ENCODE measurements at places on chromosomes 5 and 9.
A peak's percentile ranks its signal among the peaks of the same experiment; 100 is the strongest.

DNA sequence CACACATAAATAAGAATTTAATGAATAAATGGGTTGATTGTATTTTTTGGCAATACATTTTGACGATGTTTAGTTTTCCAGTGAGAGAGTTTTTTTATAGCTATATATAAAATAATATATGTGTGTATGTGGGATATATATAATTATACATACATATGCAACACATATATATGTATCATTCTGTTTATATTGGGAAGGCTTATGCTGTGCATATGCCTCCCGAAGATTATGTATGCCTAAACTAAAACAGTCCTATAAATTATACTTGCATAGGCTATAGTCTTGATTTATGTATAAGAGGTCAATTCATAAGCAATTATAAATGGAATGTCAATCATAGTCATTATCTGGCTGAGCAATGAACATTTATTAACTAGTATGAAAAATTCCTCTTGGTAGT, 151.3 kb upstream of the HMHB1 start:
- DNase-seq, result no peak

GRCh38 chr9:23005156-23005555, 558.5 kb downstream of the DMRTA1 start:
- peak; percentile 37 for DNase-seq

GRCh38 chr5:135213466-135214239, 179.6 kb upstream of the PITX1 start:
- no peak for DNase-seq

DNA sequence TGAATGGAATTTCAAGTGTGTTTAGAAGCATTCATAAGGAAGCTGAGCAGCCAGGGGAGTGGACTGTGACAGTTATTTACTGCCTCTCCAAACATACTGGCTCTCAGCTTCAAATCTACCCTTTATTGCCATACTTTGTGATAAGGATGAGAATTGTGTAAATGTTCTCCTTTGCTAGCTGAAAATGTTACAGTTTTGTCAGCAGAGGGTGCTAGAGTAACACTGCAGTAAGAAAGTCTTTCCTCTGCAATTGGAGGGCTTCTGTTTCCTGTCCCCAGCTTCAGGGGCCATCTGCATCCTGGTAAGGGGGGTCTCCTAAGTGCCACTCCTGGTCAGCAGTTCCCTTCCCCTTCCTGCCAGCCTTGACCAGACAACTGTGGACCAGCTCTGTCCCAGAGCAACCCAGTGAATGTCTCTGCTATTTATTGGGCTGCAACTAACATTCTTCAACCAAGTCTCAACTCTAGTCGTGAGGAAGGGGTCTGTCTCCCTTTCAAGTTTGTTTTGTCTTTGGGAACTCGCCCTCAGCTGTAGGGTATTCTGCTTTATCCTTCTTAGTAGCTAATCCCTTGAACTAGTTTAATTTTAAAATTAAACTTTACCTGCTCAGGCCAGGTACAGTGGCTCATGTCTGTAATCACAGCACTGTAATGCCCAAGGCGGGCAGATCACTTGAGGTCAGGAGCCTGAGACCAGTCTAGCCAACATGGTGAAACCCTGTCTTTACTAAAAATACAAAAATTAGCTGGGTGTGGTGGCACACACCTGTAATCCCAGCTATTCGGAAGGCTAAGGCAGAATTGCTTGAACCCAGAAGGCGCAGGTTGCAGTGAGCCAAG, 45.3 kb downstream of the RAPGEF6 start:
- peak; percentile 11 for DNase-seq

GRCh38 chr5:86929123-86929766, 311.5 kb downstream of the COX7C start:
- DNase-seq, result no peak

- no peak for DNase-seq
Observed at GRCh38 chr5:96259151-96259772, 173.8 kb downstream of the PCSK1 start.

DNA sequence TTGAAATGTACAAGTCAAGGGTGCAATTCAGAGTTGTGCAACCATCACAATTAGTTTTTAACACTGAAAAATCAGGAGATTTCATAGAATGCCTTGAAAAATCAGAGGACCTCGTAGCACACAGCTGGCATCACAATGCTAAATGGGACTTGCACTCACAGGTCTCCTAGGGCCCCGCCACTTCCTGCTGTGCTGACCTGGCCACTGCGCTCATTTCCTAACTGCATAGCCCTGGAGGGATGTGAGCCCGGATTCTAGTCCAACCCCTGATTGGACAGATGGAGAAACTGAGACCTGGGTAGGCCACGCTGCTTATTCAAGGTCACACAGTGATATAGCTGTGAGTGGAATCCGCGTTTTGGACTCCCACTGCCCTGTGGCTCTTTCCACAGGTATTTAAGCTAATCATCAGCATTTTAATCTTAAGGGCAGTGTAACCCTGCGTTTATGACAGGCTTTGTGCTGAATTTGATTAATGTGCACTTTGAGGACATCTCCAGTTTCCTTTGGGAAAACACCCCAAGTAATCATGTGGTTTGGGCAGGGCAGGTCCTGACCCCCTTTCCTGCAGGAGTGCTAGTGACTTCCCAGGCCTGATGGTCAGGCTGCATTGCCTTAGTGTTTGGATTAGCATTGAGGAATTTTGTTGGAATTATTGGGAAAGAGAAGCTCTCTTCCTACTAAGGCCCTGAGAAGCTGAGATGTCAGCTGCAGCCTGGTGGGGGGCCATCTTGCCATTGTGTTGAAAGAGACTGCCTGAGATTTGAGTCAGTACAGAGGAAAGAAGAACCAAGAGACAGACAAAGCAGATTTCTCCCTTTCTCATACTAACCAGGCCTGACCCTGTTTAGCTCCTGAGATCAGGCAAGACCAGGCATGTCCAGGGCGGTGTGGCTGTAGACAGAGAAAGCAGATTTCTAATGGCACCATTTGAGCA, 36.2 kb downstream of the STC2 start:
- DNase-seq, result no peak

DNA sequence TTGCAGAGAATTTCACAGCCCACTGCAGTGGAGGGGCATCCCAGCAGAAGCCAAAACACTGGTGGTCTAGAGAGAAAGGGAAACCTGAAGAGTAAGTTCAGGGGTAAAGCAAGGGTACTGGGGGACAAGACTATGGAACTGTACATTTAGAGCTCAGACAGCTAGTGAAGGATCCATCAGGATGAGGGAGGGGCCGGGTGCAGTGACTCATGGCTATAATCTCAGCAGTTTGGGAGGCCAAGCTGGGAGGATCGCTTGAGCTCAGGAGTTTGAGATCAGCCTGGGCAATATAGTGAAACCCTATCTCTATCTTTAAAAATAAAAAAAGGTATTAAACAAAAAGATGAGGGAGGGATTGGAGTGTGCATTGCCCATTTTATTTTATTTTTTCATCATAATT, 7.8 kb upstream of the ANKH start:
- no peak for DNase-seq

GRCh38 chr5:15573590-15573989, 73.6 kb downstream of the FBXL7 start:
- DNase-seq, result no peak

DNA sequence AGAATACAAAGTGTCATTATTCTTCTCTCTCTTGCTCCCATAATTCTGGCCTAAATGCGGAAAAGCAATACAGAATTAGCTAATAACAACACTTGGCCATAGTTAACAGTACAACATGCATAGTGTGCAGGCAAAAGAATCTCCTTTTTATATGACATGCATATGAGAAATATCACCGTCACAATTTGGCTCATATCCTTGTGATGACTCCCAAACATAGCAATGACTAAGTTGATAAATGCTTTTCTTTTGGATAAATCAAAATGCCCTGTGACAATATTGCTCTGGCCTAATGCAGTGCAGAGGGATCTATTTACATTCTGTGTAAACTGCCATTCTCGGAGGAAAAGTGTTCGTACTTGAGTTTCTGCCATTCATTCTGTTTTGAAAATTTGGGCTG, 121.9 kb upstream of the GHR start:
- no peak for DNase-seq

DNA sequence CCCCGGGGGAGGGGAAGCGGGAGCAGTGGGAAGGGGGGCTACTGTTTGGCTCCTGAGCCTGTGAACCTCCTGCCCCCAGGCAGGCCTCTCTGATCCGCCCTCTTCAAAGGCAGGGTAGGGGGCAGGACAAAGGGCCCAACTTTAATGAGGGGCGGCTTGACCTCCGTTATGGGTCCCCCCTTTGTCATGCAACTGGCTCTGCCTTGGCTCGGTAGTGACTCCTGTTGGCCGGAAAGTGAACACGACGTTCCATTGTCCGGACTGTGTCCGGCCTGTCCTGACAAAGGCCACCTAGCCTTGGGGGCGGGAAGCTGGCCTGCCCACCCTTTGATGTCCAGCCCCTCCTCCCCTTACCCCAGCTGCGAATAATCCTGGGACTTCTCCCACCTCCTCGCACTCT, 1.3 kb downstream of the CDX1 start:
- no peak for DNase-seq

DNA sequence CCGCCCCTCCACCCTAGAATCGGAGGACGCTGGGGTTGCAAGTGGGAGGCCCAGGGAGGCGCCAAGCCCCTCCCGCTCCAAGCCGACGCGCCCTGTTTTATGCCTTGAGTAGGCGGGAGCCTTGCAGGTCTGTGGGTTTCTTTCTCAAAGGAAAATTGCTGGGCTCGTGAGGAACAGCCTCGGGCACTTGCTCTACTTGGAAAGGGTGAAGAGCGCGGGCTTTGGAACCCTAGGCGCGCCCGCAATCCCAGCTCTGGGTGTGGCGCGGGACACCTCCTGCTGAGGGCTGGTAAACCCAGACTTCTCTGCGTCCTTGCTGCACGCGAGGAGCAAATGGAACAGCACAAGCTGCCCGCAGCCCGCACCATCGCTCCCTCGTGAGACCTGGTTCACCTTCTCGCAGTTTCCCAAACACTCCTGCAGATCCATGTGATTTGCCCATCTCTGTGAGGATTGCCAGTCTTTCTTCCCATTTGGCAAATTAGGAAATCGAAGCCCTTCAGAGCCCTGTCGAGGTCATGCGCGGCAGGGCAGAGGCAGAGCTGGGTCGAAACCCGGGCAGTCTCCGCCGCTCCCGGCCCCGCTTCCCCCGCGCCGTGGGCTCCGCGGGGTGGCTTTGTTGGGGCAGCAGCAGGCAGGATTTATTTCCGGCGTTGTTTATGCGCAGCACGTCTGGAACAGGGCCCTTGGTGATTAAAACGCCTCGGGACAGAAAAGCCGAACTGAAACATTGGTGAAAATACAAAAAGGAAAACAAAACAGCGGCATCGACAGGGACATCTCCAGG, 98.4 kb upstream of the CPLX2 start:
- DNase-seq, result no peak

- no peak for DNase-seq
Observed at GRCh38 chr9:118701985-118702384, 667.2 kb downstream of the BRINP1 start.
